ENCODE measurements at places on chromosomes 16 and 17.

DNA sequence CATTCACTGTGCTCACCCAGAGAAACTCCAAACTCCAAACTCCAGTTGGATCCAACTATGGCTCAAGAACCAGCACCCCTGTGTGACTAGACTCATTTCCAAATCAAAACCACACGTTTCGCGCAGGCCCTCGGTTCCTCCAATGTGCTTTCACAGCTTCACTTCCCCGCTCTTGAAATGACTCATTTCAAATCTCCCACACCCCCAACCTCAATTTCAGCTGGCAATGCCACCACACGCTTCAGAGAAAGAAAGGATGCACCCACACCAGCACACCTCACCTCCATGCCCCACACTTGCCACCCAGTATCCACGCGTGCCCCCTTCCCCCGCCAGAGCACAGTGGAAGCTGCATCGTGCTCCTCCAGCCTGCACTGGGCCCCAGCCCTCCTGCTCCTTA, 9.0 kb downstream of the TMEM92 start:
- no peak for DNase-seq

DNA sequence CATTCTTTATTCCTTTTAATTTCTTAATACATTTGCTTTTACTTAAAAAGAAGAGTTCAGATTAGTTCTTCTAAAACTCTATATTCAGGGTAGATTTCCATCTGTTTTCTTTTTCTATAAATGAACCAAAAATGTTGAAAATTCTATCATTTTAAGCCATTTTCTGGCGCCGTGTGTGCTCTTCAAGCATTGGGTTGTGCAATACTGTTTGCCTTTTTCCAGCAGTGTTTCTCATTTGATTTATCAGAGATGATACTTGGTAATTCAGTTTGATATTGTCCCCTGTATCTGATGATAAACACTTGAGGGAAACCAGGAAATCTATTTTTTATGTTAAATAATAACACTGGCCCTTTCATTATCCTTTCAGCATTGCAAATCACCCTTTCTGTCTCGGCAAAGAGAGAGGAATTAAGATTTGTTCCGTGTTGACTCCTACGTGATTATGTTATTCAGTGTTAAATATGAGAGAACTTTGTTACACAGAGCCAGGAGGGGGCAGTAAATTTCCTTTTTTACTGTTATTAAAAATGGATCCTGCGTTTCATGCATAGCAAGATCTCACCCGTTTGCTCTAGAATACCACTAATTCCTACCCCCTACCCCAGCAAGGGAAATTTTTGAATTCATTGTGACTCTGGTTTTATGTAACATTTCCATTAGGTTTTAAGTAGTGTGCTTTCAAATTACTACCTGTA, 606.9 kb upstream of the RBFOX1 start:
- no peak for DNase-seq

GRCh38 chr17:29057361-29057760, 14.4 kb downstream of the PIPOX start:
- DNase-seq: no peak

DNA sequence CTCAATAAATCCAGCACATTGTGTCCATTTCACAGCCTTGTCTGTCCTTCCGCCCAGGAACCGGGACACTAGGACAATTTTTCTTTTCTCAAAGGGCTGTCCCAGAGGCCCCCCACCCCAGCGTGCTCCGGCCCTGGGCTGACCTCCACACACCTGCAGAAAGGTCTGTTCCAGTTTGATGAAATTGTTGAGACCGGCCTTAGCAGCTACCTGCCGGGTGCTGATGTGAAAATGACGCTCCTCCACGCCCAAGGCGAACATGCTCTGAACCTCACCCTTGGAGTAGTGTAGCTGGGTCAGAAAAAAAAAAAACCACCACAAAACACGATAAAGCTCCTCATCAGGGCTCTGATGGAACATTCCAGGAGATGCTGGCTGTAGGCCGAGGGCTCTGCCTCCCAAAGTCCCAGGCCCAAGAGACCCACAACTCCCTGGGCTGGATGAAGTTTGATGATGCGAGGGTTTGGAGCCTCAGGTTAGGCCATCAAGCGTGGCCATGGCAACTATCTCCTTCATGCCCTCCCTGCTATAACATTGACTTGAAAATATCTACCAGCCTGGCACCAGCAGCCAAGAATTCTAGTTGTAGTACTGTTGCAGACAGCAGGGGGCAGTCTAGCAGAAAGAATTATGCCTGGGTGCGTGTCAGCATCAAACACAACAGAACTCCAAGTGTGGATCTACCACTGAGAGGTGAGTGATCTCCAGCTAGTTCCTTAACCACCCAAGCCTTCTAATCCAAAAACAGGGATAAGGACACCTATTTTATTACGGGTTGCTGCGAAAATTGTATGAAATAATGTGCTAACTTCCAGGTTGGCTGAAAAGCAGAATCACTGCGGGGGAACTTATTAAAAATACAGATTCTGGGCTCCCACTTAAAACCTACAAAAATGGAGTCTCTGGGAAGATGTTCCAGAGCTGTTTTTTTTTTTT, 62.1 kb downstream of the RMI2 start:
- peak; percentile 71 for DNase-seq

Measured in ELR (cell line).